Left ventricle myocardium inferior (tissue), 1 donor: ENCODE measurements at places on chromosomes 12 and 14. TPM values are rescaled to one million over a fixed set of nuclear protein-coding genes. Genes with fewer than 3 reads are reported as not detected.

DNA sequence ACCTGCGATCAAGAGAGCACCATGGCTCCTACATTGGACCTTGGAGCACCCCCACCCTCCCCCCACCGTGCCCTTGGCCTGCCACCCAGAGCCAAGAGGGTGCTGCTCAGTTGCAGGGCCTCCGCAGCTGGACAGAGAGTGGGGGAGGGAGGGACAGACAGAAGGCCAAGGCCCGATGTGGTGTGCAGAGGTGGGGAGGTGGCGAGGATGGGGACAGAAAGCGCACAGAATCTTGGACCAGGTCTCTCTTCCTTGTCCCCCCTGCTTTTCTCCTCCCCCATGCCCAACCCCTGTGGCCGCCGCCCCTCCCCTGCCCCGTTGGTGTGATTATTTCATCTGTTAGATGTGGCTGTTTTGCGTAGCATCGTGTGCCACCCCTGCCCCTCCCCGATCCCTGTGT, 1.8 kb upstream of the RNU7-1 start:
- peaks cover 39% of the 10 kb centered on the region for H3K36me3 ChIP-seq
- H3K27ac ChIP-seq: peak overlapping the region; percentile 55
- DNase-seq: no peak
- peaks cover 91% of the 10 kb centered on the region for H3K4me1 ChIP-seq
- no peaks in the 10 kb centered on the region for H3K27me3 ChIP-seq

- H3K4me1 ChIP-seq: peaks cover 77% of the 10 kb centered on the region
- peak overlapping the region; percentile 86 for H3K27ac ChIP-seq
- no peak for DNase-seq
These were observed 23.9 kb downstream of the NID2 start for GRCh38 chr14:52044791-52045522.

DNA sequence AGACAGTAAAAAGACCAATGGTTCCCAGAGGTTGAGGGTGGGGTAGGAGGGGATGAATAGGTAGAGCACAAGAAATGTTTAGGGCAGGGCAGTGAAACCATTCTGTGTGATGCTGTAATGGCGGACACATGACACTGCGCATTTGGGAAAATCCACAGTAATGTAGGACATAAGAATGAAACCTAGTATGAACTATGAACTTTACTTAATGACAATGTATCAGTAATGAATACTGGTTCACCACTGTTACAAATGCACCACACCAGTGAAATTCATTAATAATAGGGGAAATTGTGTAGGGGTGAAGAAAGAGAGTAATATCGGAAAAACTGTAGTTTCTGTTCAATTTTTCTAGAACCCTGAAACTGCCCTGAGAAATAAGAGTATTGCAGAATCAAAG, 5.6 kb downstream of the ERH start:
- H3K27me3 ChIP-seq: no peaks in the 10 kb centered on the region
- no peak overlapping the region for H3K27ac ChIP-seq
- no peak for DNase-seq

Gene GLI1
- 0.93 TPM for total RNA-seq

DNA sequence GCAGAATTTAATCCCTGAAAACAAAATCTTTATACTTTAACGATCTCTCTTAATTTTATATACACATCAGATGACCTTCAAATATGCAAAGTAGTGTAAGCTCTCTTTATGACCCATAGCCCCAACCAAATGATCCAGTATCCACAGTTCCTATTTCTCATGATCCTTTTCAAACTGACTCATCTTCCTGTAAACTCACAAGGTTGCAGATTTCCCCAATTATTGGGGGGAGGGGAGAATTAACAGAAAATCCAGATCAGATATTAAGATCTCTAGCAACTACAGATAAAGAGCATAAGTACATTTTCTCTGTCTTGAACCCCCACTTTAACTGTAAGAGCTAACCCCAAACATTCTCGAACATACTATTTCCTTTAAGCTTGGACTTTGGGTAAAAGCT, 12.5 kb downstream of the GNS start:
- no peak for DNase-seq
- H3K4me1 ChIP-seq: peaks cover 15% of the 10 kb centered on the region
- H3K27ac ChIP-seq: no peak overlapping the region
- no peaks in the 10 kb centered on the region for H3K27me3 ChIP-seq
- H3K36me3 ChIP-seq: peaks cover 95% of the 10 kb centered on the region

DNA sequence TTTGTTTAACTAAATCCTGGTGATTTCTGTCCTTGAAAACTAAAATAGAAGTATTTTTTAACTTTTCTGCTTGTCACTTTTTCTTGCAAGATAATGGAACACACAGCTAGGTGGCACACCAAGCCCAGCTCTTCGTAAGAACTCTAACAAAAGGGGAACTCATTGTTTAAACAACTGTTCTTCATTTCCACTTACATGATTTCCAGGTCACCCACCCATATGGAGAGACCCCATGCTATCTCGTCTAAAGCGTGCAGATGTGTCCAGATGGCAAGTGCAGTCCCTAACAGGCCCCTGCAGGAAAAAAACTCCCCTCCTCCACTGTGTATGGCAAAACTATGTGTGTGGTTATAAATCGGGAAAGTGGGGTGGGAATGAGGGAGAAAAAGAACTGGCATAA, 43.3 kb upstream of the NT5DC3 start:
- no peaks in the 10 kb centered on the region for H3K27me3 ChIP-seq
- no peaks in the 10 kb centered on the region for H3K36me3 ChIP-seq
- H3K27ac ChIP-seq: no peak overlapping the region

Gene PRR4
- 1.2 TPM for total RNA-seq

DNA sequence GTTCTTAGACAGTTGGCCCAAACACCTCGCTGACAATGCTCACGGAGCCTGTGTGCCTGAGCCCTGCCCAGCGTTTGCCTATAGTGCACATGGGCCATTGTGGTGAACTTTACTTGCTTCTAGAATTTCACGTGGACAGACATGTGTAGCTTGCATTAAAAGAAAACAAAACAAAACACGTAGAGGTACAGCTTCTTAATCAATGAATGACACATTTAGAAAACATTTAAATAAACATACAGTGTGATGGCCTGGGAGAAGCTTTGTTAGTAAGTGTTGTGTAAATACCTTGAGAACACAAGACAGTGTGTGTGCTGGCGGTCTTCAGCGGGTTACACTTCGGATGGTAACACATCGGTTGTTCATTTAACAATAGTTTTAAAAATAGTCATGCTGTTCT, 38.1 kb downstream of the SMOC1 start:
- no peak for DNase-seq
- H3K4me1 ChIP-seq: no peaks in the 10 kb centered on the region
- peaks cover 63% of the 10 kb centered on the region for H3K27me3 ChIP-seq
- H3K4me3 ChIP-seq: no peak overlapping the region
- no peaks in the 10 kb centered on the region for H3K36me3 ChIP-seq

DNA sequence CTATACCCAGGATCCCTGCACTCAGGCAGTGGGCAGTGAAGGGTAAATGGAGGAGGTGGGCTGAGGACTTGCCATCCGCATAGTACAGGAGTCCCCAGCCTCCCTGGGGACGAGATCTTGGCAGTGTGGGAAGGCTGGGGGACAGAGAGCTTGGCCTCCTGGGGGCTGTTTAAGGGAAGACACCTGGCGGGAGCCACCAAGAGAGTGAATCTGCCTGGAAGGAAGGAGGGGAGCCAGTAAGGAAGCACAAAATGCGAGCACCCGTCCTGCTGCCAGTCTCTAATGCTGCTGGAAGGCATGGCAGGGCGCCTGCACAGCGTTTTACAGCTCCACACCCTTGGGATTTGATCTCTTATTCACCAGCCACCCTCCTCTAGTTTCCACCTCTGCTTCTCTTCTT, 7.4 kb upstream of the KRT2 start:
- H3K27ac ChIP-seq: no peak overlapping the region
- no peak for DNase-seq
- H3K27me3 ChIP-seq: peaks cover 30% of the 10 kb centered on the region
- H3K4me3 ChIP-seq: no peak overlapping the region
- H3K4me1 ChIP-seq: peaks cover 31% of the 10 kb centered on the region

- no peaks in the 10 kb centered on the region for H3K36me3 ChIP-seq
- DNase-seq: no peak
- no peaks in the 10 kb centered on the region for H3K27me3 ChIP-seq
- no peak overlapping the region for H3K27ac ChIP-seq
- no peak overlapping the region for H3K4me3 ChIP-seq
- H3K4me1 ChIP-seq: no peaks in the 10 kb centered on the region
These were observed 10.9 kb upstream of the PIK3C2G start for GRCh38 chr12:18250313-18250916.

GRCh38 chr12:50555471-50555885, 50.7 kb downstream of the DIP2B start:
- H3K4me3 ChIP-seq: no peak overlapping the region
- H3K27ac ChIP-seq: no peak overlapping the region

DNA sequence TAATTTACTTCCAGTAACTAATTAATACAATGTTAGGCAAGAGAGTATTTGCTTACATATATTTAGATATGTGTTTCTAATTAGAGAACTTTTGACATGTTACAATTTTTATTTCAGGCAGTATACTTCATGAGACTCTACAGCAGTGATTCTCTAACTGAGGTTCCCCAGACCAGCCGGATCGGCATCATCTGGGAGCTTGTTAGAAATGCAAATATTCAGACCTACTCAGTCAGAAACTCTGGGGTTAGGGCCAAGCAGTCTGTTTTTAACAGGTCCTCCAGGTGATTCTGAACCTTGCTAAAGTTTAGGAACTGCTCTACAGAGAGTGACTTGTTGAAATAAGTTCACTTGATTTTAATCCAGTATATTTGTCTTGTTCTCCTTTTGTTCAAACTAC, 46.5 kb downstream of the ARID2 start:
- no peaks in the 10 kb centered on the region for H3K36me3 ChIP-seq
- H3K27ac ChIP-seq: peak overlapping the region; percentile 42
- H3K27me3 ChIP-seq: no peaks in the 10 kb centered on the region
- H3K4me3 ChIP-seq: no peak overlapping the region

DNA sequence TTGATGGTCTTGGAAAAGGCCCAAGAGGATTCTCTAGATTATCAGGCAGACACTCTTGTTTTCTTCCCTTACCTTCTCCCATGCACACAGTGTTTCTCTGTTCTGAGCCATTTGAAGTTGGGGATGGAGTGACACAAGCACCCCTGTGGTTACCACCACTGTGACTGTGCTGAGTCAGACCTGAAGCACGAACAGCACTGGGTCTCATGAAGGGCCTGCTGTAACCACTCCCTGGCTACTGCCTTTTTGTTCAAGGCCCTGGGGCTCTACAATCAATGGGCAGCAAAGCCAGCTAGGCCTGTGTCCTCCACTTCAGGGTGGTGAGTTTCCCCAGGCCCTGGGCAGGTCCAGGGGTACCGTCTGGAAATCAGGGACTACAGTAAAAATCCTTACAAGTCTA, 65.5 kb downstream of the TSPAN8 start:
- no peak for DNase-seq
- no peak overlapping the region for H3K27ac ChIP-seq
- H3K4me3 ChIP-seq: no peak overlapping the region
- H3K4me1 ChIP-seq: no peaks in the 10 kb centered on the region
- H3K27me3 ChIP-seq: no peaks in the 10 kb centered on the region

Gene PRB2
- not detected for total RNA-seq

GRCh38 chr12:57693317-57693658, 644 bp upstream of the OS9 start:
- peaks cover under 1% of the 10 kb centered on the region for H3K27me3 ChIP-seq
- peak overlapping the region; percentile 92 for H3K4me3 ChIP-seq
- H3K4me1 ChIP-seq: peaks cover 13% of the 10 kb centered on the region
- peaks cover 21% of the 10 kb centered on the region for H3K36me3 ChIP-seq
- DNase-seq: no peak

Gene ADCY4
- 26.6 TPM for total RNA-seq

DNA sequence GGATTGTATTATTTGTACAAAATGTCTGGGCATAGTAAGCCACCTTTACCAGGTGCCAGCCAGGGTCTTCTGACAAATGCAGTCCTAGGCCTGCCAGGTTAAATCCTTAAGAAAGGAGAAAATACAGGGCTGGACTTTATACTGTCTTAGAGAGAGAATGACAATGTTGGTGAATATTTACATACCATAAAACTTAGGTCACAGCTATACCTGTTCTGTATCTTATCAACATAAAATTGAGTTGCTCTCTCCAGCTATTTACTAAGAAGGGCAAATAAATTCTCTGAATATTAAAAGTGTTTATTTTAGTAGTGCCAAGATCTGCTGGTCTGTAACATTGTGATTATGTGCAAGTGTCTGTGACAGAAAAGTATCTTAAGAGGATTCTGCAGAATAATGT, 971.1 kb downstream of the AACS start:
- DNase-seq: no peak
- H3K27me3 ChIP-seq: no peaks in the 10 kb centered on the region
- no peak overlapping the region for H3K27ac ChIP-seq
- no peaks in the 10 kb centered on the region for H3K4me1 ChIP-seq
- no peaks in the 10 kb centered on the region for H3K36me3 ChIP-seq

DNA sequence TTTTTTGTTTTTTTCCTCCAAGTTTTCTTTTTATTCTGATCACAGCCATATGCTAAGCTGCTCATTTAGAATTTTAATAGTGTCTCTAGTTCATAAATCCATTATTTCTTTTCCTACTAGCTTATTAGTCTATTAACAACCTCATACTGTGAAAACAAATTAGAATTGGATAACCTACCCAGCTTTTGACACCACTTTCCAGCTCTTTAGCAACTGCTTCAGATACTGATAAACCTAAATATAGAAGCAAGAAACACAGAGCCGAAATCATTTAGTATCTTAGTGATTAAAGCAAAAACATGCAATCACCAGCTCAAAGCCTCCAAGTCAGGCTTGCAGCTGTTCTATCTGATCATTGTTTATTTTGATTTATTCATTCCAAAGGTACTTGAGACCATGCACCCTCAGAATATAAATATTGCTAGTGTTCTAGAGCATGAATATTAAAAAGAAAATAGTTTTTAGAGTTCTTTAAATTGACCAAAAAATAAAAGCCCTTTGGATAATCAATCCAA, 121.5 kb downstream of the STXBP6 start:
- H3K27me3 ChIP-seq: no peaks in the 10 kb centered on the region
- DNase-seq: no peak
- peak overlapping the region; percentile 66 for H3K27ac ChIP-seq
- peak overlapping the region; percentile 19 for H3K4me3 ChIP-seq

Gene GPR68
- total RNA-seq: 0.41 TPM

- peak overlapping the region; percentile 90 for H3K4me3 ChIP-seq
- peaks cover 52% of the 10 kb centered on the region for H3K4me1 ChIP-seq
- H3K27ac ChIP-seq: peak overlapping the region; percentile 92
These were observed 823 bp downstream of the ATG2B start for GRCh38 chr14:96362071-96362964.

Gene SDR9C7
- total RNA-seq: not detected

Gene SYNDIG1L
- total RNA-seq: 0.11 TPM

- H3K4me1 ChIP-seq: peaks cover 24% of the 10 kb centered on the region
- peaks cover 15% of the 10 kb centered on the region for H3K27me3 ChIP-seq
- H3K27ac ChIP-seq: no peak overlapping the region
- H3K36me3 ChIP-seq: no peaks in the 10 kb centered on the region
These were observed 5.6 kb upstream of the JAG2 start for GRCh38 chr14:105173901-105174894.

- peak within 1 kb of the TSS; percentile 73 for H3K27ac ChIP-seq
- H3K4me1 ChIP-seq: peaks cover 30% of the 10 kb centered on the region
These were observed at the start of gene NUDT14 for GRCh38 chr14:105180592-105181548. Gene NUDT14 (minus strand): TSS chr14:105181312. CDS start chr14:105181209, 103 bp downstream.

- H3K27ac ChIP-seq: peak overlapping the region; percentile 43
- no peak for DNase-seq
- H3K4me3 ChIP-seq: no peak overlapping the region
- no peaks in the 10 kb centered on the region for H3K27me3 ChIP-seq
- H3K36me3 ChIP-seq: no peaks in the 10 kb centered on the region
These were observed 18.8 kb upstream of the GAS2L3 start for GRCh38 chr12:100554608-100555077.
